Lung (tissue), 17 donors: ENCODE measurements at places on chromosomes 5 and 9. TPM values are rescaled to one million over a fixed set of nuclear protein-coding genes. Genes with fewer than 3 reads are reported as not detected.

- no peak for DNase-seq
Observed at GRCh38 chr5:137921931-137922330, 32.7 kb downstream of the PKD2L2 start.

SPIN1 gene
- 47.3 TPM for total RNA-seq

DNA sequence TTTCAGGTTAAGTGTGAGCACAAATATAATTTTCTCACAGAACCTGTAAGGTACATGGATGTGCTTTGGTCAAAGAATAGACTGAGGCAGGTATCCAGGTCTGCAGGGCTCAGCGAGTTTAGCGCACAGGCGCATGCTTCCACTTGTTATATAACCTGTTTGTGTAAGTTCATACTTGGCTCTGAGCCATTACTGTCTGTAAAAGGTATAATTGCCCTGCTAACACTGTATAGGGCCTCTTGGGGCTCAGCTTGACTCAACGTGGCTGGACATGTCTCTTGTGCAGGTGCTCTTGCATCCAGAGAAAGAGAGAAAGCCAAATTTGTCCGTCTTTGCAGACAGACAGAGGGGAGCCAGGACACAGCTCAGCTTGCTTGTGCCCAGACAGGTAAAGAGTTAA is 759.6 kb downstream of the MTRR start:
- no peak for DNase-seq

KLF9 gene
- 34.8 TPM for total RNA-seq

DNA sequence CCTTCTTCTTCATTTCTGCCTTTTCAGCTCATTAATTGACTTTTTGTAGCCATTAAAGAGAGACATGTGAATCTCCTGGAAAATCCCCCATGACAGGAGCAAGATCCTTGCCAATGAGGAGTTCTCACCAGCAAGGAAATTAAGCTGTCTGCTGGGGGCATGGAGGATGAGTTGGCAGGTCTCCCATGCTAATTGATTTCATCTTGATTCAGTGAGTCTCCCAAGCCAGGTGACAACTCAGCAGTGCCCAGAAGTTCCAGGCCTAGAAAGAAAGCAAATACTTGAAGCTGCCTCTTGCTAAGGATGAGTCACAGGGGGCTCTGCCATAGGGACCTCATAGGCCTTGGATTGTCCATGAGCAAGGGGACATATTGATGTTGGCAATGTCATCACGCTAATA is 30.0 kb upstream of the ADRA1B start:
- no peak for DNase-seq

FAM163B gene
- not detected for total RNA-seq

DNA sequence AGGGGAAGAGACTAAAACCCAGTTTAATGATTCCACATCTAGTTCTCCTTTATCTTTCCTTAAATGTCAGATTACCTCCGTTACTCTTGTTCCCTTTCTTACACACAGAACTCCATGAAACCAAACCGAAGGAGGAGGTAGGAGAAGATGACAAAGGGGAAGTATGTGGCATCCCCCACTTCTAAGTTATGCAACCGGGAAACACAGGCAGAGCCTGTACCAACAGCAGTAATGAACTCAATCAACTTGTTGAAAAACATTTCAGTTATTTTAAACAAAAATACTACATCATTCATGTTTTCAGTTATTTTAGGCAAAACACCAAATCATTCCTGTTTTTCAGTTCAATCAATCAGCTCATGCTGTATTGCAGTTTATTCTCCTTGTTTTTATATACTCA is 101.8 kb downstream of the PCSK1 start:
- DNase-seq, result no peak

- DNase-seq, result no peak
Observed at GRCh38 chr5:42886635-42887034, 74.9 kb upstream of the SELENOP start.

PLPPR1 gene
- 8.4 TPM for total RNA-seq
